ENCODE measurements at places on chromosomes 5 and 9.

- DNase-seq: no peak
These were observed 355.4 kb downstream of the PDE4D start for GRCh38 chr5:59537961-59538749.

DNA sequence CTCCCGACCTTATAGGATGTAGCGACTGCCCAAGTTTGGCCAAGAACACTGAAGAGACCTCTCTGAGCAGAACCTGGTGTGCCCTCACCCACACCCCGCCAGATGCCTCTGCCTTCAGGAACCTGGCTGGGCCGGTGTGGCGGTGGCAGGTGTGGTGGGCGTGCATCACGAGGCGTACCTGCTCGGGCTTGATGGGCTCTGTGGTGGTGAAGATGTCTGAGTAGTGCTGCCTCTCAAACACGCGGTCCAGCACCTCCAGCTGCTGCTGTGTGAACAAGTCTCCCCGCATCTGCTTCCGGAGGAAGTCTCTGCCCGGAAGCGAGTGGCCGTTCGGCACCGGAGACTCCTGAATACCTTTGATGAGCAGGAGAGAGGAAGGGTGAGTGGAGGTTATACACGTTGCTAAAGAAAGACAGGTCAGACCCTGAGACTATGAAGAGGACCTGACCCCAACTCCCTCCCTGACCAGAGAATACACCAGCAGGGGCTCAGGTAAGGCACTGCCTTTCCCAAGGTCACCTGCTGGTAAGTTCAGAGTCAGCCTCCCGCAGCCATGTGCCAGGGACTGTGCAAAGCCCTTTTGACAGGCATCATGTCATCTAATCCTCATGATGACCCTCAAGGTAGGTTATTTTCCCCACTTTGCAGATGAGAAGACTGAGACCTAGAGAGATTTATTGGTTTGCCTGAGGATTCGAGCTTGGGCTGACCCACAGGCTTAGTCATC is 67.5 kb downstream of the PAX5 start:
- DNase-seq: no peak

GRCh38 chr5:56514245-56514644 is 281.1 kb upstream of the ANKRD55 start:
- no peak for DNase-seq

GRCh38 chr9:76658510-76659231 is 105.6 kb upstream of the PCA3 start:
- peak; percentile 66 for DNase-seq

- DNase-seq: no peak
These were observed 123.3 kb upstream of the PANK3 start for GRCh38 chr5:168702511-168702910.

- DNase-seq: peak; percentile 67
These were observed 440 bp downstream of the ANXA2R start for GRCh38 chr5:43039471-43040286.

- no peak for DNase-seq
These were observed 1.2 kb downstream of the DUSP1 start for GRCh38 chr5:172769616-172770373.

Data from Jurkat, Clone E6-1 (cell line).